Smooth muscle cell of the brain vasculature (primary cell): ENCODE measurements at places on chromosomes 3 and 15.

DNA sequence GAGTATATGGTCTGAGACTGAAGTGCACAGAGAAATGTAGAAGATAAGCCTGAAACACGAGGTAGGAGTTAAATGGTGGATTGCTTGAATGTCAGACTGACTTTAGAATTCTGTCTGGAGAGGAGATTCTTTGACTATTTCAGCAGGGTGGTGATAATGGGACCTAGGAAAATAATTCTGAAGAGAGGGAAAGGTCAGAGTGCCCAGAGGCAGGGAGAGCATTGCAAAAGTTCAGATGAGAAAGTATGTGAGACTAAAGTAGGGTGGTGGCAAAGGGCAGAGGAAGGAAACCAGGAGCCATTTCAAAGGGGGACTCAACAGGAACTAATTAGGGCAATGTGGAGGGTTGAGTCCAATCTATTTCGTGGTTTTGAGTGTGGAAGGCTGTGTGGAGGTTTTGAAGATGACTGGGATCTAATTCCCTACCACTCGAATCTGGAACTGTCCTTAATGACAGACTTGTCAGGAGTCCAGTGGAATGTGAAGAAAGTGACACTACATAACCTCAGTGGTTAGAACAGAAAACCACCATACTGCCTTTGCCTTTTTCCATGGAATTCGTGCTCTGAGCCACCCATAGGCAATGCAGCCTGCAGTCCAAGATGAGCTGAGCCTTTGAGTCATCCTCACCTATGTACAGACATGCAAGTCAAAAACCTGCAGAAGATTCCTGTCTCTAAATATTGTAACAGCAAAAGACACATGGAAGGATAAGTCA lies 16.1 kb downstream of the CPOX start:
- DNase-seq: no peak

GRCh38 chr3:16899919-16900318 lies 15.2 kb downstream of the PLCL2 start:
- no peak for DNase-seq

DNA sequence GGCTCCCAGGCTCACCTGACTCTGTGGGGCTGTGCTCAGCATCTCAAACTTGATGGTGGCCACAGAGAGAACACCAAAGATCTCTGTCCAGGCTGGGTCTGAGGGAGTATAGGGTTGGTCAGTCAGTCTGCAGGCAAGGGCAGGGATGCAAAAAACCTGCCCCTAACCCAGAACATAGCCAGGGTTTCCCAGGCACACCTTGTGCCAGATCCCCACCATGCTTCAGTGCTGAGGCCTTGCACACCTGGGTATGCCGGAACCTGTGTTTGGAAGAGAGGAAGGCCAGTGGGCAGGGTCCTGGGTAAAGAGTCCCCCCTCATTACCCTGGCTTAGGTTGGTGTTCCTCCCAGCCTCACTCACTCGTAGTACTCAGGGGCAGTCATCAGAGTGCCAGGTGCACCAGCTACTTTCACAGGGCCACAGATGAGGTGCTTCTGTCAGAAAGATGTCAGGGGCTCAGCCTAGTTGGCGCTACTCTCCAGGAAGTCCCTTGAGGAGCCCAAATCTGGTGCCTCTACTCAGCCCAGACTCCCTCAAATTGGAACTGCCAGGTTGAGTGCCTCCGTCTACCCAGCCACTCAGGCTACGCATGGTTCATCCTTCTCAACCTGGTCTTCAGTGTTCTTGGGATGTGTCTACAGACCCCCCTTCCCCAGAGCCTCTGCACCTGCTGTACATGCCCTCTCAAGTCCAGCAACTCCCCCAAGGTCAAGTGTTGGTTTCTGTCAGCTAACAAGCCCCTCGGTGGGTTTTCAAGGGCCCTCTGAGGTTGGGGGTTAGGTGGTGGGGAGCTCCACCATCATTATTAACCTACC lies 1.8 kb downstream of the DALRD3 start:
- no peak for DNase-seq

DNA sequence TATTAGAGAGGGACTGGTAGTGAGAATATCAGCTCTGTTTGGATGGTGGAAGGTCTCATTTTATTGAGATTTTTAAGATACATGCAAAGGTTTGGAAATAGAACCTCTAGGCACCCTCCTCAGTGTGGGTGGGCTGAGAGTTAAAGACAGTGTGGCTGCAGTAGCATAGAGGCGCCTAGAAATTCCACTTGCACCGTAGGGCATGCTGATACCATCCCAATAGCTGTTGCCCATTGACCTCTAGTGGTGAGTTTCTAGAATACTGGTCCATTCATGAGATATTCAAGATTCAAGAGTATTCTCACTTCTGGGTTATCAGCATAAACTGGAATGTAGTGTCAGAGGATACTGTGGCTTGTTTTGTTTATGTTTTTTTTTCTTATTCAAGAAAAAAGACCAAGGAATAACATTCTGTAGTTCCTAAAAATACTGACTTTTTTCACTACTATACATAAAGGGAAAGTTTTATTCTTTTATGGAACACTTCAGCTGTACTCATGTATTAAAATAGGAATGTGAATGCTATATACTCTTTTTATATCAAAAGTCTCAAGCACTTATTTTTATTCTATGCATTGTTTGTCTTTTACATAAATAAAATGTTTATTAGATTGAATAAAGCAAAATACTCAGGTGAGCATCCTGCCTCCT lies 87.2 kb downstream of the TGFBR2 start:
- peak; percentile 50 for DNase-seq

GRCh38 chr3:61358364-61358763 lies 107.1 kb upstream of the FHIT start:
- no peak for DNase-seq

DNA sequence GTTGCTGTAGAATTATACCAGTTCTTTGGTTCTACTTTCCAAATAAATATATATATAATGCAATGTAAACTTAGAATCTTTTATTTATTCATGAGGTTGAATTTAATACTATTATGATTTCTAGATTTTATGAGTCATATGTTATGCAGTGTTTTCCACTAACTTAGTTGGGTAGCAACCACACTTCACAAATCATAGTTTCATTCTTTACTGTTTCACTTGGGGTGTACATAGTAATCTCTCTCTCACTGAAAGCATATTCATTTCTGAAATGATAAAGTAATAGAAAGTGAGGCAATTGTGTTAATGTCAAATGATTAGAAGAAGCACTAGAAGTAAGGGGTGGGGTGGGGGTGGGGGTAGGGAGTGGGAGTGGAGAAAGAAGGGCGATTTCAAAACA lies 52.6 kb downstream of the IQCH start:
- no peak for DNase-seq

- no peak for DNase-seq
Observed at GRCh38 chr3:108406063-108406660, 104.2 kb downstream of the MYH15 start.

- DNase-seq: no peak
Observed at GRCh38 chr15:79060175-79060574, 30.4 kb downstream of the RASGRF1 start.

DNA sequence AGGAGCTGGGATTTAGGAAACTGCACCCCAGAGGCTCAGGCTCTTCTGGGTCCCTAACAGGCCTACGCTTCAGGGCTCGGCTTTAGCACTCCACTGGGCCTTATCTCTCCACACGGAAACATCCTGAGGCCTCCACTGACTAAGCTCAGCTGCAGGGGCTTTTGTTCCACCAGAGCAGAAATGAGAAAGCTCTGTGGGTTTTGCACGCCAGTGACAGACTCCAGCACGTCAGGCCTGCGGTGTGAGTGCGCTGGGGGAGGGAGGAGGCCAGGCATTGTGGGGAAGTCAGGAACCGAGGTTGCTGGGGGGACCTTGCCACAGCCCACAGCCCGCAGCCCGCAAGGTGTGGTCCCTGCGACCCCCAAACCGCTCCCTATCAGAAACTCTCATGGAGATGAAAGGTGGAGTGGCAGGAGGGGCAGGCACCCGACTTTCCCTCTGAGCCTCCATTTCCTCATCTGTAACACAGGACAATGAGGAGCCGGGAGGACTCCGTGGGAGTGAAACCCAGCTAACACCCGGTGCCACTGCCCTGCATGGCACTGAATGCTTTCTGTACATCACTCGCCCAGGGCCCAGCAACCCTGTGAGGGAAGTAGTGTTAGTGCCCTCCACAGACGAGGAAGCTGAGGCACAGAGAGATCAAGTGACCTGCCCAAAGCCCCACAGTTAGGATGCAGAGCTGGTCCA lies 106.5 kb downstream of the TPRA1 start:
- DNase-seq: no peak

GRCh38 chr3:31962801-31963205 lies 18.3 kb downstream of the OSBPL10 start:
- DNase-seq: no peak

DNA sequence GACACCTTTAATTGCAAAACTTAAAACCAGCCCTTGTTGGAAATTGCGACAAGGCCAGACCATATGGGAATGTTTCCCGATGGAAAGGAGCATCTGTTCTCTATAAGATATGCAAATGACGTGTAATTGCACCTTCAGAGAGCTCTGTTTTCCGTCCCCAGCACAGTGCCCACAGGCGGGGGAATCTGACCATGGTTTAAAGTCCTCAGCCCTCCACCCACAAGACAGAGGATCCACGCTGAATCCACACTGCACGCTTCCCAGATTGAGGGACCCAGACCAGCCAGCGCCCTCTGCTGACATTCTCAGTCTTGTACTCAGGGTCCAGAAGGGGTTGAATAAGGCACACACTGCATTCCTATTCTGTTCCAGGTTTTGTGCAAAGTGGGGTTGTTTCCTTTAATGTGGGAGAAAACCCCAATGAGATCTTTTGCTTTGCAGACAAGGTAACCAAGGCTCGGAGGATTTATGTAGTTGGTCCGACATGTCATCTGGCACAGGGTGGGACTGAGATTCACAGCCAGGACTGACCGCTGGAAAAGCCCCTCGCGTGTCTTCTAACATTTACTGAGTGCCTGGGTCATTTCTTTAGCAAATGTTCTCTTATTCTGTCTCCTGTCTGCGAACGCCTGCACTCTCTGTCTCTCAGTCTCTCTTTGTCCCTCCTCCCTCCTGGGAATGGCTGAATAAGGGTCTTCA lies 36.8 kb upstream of the KLHL25 start:
- DNase-seq: peak; percentile 26

- DNase-seq: no peak
Observed at GRCh38 chr3:148737104-148737530, 39.4 kb downstream of the AGTR1 start.

GRCh38 chr15:63626955-63627354 lies 29.8 kb downstream of the FBXL22 start:
- DNase-seq: no peak

- no peak for DNase-seq
Observed at GRCh38 chr3:166522017-166522416, 684.8 kb upstream of the BCHE start.

- DNase-seq: no peak
Observed at GRCh38 chr3:155744626-155745324, at the start of gene PLCH1. PLCH1 (minus strand) TSS chr3:155745071; CDS start chr3:155704224, 40,847 bp downstream.

DNA sequence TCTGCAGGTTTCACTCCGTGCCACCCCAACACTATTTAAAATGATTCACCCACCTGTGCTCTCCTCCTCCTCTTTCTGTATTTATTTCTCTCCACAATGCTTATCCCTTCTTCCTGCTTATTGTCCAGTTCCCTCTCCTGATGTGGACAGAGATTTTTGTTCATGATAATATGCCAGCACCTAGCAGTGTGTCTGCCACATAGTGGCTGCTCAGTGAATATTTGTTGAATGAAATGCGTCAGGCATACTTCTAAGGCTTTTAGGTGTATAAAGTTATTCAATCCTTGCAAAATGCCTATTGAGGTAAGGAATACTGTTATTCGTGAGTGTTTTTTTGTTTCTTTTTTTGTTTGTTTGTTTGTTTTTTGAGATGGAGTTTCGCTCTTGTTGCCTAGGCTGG lies 67.5 kb upstream of the MME start:
- DNase-seq: no peak

DNA sequence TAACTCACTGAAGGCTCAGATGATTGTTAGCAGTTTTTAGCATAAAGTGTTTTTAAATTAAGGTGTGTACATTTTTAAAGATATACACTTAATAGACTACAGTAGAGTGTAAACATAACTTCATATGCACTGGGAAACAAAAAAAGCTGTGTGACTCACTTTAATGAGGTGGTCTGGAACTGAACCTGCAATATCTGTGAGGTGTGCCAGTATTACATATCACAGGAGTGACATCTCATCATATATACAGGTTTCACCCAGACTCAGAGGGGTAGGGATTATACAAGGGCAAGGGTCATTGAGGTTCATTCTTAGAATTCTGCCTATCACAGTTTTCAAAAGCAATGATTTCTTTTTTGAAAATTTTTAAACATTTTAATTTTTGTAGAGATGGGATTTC lies 7.3 kb upstream of the SNRK start:
- DNase-seq: no peak

DNA sequence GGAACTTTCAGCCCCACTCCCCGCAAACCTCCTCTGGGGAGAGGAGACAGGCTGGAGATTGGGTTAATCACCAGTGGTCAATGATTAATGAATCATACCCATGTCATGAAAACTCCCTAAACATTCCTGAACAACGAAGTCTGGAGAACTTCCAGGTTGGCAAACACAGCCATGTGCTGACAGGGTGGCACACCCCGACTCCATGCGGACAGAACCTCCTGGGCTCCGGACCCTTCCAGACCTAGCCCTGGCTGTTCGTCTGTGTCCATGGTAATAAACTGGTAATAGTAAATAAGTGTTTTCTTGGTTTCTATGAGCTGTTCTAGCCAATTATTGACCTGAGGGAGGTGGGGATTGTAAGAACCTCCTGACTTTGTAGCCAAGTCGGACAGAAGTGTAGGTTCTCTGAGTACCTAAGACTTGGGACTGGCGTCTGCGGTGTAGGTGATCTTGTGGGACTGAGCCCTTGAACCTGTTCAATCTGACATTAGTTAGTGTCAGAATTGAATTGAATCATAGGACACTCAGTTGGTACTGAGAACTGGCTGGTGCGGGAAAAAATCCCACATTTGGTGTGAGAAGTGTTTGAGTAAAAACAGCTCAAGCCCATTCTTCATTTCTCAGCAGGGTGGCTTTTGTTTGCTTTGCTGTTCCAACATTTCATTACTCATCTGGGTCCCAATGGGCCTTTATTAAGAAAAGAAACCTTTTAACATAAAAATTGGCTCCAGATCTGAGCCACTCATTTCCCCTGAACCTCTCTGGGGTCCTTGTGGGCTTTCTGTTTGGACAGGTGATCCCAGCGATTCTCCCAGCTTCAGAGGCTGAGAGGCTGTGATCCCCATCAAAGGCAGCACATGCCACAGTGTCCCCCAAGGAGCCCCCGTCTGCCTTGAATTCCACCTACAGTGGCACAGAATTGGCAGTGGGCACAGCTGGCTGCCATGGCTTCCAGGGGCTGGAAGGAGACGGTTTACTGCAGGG lies 151.0 kb downstream of the TJP1 start:
- DNase-seq: peak; percentile 89
